ENCODE measurements at places on chromosomes 11 and 22.

- DNase-seq, result no peak
- no peaks in the 10 kb centered on the region for H3K36me3 ChIP-seq
- H3K27me3 ChIP-seq, result no peaks in the 10 kb centered on the region
- no peak overlapping the region for H3K27ac ChIP-seq
- no peak overlapping the region for H3K4me3 ChIP-seq
Measured at GRCh38 chr11:47944632-47945031, 35.7 kb upstream of the PTPRJ start.

DNA sequence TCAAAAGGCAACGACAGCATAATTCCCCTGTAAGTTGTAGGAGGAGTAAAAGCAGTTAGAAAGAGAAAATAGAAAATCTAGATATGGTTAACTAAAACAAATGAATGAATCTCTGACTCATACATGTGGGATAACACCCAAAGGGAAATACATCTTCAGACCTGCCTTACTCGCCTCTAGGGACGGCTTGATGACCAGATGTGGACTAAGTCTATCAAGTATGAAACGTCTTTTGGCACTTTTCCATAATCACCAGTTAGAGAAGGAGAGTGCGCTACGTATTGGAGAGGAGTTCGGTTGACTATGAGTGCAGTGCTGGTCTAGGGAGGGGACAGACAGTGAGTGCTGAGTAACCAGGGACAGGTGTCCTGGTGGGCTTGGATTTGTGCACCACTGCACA is 459.9 kb downstream of the OPCML start:
- no peak for DNase-seq
- H3K4me3 ChIP-seq, result no peak overlapping the region
- no peak overlapping the region for H3K27ac ChIP-seq
- no peaks in the 10 kb centered on the region for H3K4me1 ChIP-seq

DNA sequence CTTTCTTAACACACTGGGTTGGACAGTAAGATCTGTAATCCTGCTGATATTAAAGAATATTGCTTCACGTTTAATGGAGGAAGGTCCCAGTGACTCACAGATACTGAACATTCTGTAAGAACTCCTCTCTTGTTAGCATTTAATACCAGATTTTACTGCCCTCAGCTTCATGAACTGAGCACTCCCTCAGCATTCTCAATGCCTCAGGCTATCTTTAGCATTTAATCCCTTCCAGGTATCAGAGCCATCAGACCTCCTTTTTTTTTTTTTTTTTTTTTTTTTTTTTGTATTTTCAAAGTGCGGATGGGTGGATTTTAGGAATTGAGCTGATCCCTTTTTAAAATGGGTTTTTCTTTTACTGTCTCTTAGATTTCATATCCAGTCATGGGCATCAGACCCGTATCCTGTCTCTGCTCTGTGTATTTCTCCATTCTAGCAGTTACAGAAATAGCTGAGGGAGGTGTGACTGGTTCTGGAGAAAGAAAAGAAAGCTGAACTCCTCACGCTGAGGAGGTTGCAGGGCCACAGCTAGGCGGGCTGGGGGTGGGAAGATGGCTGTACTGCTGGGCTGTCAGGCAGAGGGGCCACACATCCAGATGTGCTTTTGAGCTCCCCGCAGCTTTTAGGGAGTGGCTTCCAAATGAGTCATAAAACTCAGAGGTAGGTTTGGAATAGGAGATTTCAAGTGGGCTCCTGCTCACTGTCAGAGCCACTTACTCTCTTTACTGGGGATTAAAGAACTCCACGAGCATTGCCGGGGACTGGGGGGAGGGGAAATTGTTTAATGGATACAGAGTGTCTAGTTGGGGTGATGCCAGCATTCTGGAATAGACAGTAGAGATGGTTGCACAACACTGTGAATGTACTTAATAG is 97.0 kb downstream of the SYT9 start:
- H3K4me1 ChIP-seq, result no peaks in the 10 kb centered on the region
- H3K36me3 ChIP-seq, result no peaks in the 10 kb centered on the region
- H3K4me3 ChIP-seq, result no peak overlapping the region

DNA sequence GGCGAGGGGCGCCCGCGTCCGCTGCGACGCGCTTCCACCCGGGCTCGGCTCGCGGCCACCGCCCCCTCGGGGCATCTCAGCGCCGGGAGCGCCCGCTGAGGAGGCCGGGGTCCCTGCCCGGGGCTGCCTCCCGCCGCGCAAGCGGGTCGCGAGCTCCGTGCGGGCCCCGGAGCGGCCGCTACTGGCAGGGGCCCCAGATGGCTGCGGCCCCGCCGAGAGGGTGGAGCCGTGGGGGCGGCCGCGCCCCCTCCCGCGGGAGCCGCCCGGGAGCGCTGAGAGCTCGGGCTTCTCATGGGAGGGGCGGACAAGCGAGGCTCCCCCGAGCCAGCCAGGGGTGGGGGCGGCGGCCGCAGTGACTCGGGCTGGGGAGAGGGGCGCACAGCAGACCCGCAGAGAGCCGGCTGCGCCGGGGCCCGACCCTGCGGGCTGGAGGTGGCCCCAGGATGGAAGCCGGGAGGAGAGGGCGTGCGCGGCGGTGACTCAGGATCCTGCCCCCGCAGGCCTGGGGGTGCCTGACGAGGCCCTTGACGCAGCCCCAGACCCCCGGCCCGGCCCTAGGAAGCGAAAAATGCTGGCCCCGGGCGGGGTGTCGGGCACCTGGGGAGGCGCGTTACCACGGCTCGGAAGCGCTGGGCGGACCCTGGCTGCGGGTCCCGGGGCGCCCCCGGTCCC is 603 bp upstream of the ZFTA start:
- H3K27me3 ChIP-seq, result no peaks in the 10 kb centered on the region
- H3K4me1 ChIP-seq, result peaks cover 6% of the 10 kb centered on the region
- no peaks in the 10 kb centered on the region for H3K36me3 ChIP-seq
- H3K4me3 ChIP-seq, result peak overlapping the region; percentile 96

- no peak overlapping the region for H3K4me3 ChIP-seq
- no peaks in the 10 kb centered on the region for H3K27me3 ChIP-seq
- H3K36me3 ChIP-seq, result no peaks in the 10 kb centered on the region
- H3K27ac ChIP-seq, result no peak overlapping the region
Measured at GRCh38 chr22:22143448-22143847, 101.1 kb upstream of the VPREB1 start.

DNA sequence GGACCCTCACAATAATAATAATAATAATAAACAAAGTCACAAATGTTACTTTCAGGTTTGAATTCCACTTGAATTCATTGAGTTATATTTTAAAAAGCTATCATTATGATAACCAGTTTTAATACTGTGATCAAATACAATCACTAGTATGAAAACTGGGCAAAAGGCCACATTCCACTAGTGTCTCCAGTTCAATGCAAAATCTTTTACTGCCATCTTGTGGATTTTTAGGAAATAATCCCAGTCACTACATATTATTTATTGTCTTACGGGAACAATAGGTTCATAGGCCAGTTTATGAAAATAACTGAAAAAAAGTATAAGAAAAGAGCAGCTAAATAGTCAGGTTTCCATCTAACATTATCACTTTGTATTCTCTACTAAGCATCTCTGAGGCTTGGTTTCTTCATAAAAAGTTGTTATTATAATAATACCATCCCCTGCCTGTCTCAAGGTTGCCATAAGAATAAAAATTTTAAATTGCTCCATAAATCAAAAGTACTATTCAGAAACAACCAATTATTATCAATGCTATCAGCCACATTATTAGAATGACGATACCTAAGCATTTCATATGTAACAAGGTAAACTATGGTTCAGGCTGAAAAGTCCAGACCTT is 533.9 kb upstream of the CCDC90B start:
- no peak for DNase-seq
- H3K4me3 ChIP-seq, result no peak overlapping the region
- no peak overlapping the region for H3K27ac ChIP-seq
- H3K4me1 ChIP-seq, result no peaks in the 10 kb centered on the region

GRCh38 chr22:49070501-49070900 is 757.2 kb downstream of the BRD1 start:
- H3K36me3 ChIP-seq, result no peaks in the 10 kb centered on the region
- no peaks in the 10 kb centered on the region for H3K27me3 ChIP-seq
- H3K4me3 ChIP-seq, result no peak overlapping the region
- H3K4me1 ChIP-seq, result no peaks in the 10 kb centered on the region

DNA sequence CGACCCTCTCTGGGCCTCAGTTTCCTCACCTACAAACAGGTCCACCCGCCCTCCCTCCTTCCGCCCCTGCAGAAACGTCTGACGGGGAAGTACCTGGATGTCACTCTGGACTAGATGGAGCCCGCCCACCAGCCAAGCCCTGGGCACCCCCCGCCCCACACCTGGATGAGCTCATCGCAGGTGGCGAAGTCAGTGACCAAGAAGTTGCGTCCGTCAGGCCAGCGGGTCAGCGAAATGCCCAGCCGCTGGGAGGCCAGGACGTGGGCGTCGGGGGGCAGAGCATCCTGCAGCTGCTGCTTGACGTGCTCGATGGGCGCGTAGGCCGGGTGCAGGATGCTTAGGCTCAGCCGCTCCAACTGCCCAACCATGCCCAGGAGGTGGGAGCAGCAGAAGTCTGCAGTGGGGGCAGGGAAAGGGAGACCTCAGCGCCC is 897 bp downstream of the PNPLA5 start:
- H3K36me3 ChIP-seq, result no peaks in the 10 kb centered on the region
- no peaks in the 10 kb centered on the region for H3K27me3 ChIP-seq
- H3K4me1 ChIP-seq, result no peaks in the 10 kb centered on the region
- no peak overlapping the region for H3K4me3 ChIP-seq

GRCh38 chr11:698493-699115 is 3.0 kb downstream of the TMEM80 start:
- no peaks in the 10 kb centered on the region for H3K27me3 ChIP-seq
- H3K4me3 ChIP-seq, result no peak overlapping the region
- DNase-seq, result no peak
- peaks cover 11% of the 10 kb centered on the region for H3K4me1 ChIP-seq
- peaks cover 9% of the 10 kb centered on the region for H3K36me3 ChIP-seq
- peak overlapping the region; percentile 100 for H3K27ac ChIP-seq

- H3K4me3 ChIP-seq, result peak within 1 kb of the TSS; percentile 52
- peaks cover 18% of the 10 kb centered on the region for H3K4me1 ChIP-seq
- peak within 1 kb of the TSS; percentile 69 for H3K27ac ChIP-seq
Measured at GRCh38 chr22:36252754-36253522, at the start of gene APOL1. APOL1 (plus strand) TSS chr22:36253133; CDS start chr22:36254956, 1,823 bp downstream.

- H3K27ac ChIP-seq, result no peak overlapping the region
- H3K27me3 ChIP-seq, result no peaks in the 10 kb centered on the region
- H3K4me3 ChIP-seq, result no peak overlapping the region
- peaks cover 13% of the 10 kb centered on the region for H3K4me1 ChIP-seq
- peaks cover 13% of the 10 kb centered on the region for H3K36me3 ChIP-seq
- peak; percentile 80 for DNase-seq
Measured at GRCh38 chr22:30279046-30279788, 10.1 kb downstream of the CASTOR1 start.

Measured in ascending aorta (tissue), 2 donors.